ENCODE measurements at places on chromosomes 6 and 20.

DNA sequence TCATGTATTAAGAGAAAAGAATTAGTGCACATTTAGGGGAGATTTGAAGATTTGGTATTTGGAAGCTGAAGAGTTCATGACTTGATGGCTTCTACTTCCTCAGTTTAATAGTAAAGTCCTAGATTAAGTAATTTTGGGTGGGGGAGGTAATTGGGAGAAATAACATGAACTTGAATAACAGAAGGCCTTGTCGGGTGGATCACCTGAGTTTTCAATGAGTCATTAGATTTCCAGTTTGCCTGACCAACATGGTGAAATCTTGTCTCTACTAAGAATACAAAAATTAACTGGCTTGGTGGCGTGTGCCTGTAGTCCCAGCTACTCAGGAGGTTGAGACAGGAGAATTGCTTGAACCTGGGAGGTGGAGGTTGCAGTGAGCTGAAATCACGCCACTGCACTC, 181.0 kb downstream of the GJA1 start:
- DNase-seq: no peak

DNA sequence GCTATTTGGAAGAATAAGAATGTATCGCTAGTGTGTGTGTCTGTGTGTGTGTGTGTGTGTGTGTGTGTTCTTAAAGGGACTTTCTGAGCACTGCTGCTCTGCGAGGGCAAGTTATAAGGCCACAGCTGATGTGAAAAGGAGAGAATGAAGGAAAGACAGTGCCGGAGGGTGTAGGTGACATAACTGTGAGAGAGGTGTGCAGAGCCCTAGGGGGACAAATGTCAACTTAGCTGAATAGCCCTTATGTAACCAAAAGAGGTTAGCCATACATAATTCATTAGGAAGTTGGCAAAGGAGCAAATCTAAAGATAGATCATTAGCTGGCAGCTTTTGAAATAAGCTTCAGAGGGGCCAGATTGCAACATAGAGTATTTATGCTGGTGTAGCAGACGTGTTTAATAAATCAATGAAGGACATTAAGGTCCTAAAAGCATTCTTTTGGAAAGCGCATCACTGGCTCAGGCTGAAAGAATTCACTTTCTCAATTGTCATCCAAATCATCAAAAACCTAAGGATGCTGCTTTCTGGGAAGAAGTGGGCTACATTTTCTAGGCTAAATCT, 81.0 kb downstream of the NDUFAF5 start:
- DNase-seq: no peak

DNA sequence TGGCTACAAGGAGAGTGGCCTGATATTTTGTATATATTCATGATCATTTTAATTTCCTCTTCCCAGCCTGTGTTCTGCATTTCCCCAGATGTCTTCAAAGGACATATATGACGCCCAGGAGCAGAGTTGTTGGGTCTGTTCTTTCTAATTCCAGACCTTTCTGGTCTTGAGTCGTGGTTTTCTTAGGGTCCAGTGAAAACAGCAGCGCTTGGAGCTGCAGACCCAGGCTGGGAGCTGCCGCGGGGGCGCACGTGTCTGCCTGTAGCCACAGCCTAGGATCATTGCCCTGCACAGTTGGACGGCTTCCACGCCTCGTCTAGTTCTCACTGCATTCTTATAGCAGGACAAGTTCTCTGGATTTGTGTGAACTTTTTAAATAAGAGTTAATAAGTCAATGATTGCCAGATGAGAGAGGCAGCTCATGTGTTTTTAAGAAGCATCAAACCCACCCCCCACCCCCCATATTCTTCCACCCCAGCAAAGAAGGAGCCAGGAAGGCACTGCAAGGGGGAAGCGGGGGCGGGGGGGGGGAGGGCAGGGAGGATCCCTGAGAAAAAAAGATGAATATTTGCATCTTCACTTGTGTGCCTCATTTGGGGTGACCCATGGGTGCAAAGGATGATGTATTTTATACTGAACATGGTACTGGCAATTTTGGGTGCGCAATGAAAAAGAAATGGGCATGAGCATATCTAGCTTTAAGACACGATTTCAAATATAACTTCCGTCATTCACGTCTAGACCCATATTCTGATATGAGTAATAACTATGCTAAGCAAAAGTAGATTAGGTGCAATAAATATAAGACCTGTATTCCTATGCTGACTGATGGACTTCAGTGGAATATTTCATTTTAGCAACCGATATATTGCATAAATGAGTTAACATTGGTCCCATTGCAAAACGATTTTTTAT, 160.0 kb downstream of the TBXT start:
- peak; percentile 79 for DNase-seq

DNA sequence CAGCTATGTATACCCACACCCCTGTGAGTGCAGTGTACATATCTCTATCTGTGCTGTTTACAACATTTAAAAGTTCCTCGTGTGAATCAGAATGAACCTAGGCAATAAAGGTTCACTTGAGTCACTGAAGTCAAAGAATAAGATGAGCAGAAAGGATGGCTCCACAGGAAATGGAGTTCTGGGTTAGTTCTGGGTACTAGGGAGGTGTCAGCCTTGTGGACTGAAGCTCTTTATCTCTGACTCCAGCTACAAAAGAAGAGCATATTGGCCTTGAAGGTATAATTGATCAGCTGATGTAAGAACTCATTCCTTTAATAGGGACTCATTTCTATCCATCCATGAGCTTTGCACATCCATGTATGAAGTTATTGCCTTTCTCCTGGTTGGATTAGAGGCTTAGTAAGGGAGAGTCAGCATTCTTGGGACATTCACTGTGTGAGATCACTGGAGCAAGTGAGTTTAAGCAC, 73.9 kb upstream of the BACH2 start:
- no peak for DNase-seq

- peak; percentile 45 for DNase-seq
These were observed 1.4 kb downstream of the BMP6 start for GRCh38 chr6:7727086-7727945.

DNA sequence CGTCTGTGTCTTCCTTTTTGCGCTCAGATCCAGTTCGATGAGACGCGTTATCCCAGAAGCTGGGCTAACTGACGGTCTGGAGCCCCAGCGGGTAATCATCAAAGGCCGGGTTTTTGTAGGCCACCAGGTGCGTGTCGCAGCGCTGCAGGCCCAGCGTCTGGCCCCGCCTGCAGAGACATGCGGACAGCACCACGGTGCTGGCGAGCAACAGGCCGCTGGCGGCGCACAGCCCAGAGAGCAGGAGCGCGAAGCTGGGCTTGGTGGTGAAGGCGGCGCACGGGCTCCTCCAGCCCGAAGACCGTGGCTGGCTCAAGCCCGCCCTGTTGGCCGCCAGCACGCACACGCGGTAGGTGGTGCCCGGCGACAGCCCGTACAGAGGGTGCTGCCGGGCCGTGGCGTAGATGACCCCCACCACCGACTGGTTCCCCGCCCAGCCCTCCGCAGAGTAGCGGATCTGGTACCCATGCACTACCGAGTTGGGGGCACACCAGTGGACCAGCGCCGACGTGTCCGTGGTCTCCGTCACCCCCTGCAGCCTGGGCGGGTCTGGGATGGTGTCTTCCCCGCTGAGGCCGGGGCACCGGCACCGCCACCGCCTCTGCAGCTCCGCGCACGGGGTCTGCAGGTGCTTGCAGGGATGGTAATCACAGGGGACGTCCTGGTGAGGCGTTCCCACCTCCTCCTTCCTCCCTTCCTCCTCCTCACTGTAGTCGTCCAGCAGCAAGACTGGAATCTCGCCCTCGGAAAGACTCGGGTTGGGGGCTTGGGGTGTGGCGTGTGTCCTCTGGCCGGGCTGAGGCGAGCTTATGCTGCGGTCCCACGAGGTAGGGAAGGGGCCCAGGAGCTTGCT, 12.7 kb downstream of the LRRN4 start:
- DNase-seq: no peak

GRCh38 chr6:38146021-38146733, 326.6 kb downstream of the ZFAND3 start:
- DNase-seq: no peak

GRCh38 chr6:169766232-169766631, 14.8 kb downstream of the ERMARD start:
- no peak for DNase-seq

DNA sequence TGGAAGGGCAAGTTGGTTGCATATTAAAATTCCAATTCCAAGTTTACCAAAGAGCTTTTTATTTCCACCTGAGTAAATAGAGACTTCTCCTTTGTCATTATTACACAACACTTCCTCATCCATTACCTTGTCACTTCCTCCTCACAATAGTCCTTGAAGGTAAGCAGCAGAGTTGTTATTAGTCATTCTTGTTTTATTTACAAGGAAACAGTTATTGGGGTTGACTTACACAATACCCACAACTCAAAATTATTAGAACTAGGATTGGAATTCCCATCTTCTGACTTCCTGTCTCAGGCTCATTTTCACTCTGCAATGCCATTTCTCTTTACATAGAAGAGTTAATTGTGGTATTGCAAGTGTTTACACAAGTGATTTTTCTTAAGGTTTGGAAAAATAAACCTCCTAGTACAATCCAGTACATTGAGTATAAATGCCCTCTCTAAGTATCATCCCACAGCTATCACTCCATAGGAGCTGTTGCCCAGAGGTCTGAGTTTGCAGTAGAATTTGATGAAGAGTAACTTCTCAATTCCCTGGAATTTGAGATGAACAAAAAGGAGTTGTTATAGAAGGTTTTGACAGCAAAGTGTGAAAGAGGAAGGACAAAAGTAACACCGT, 28.9 kb upstream of the MTRF1L start:
- DNase-seq: no peak

DNA sequence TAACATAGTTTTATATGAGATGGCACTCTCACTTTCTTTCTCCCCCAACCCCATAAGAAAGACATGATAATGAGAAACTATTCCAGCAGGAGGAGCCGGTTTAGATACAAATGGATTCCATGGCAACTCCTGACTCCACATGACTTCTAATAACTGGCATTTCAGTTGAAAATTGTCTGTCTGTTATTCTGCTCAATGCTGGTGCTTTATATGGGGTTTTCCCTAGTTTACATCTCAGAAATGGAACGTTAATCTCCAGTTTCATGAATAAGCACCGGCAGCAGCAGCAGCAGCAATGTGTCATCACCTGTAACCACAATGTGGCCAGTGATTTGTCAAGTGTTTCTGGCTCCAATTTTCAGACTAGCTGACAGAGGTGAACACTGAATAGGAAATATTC, 8.0 kb upstream of the SIM1 start:
- DNase-seq: no peak

- no peak for DNase-seq
These were observed 705.7 kb upstream of the SLC35B3 start for GRCh38 chr6:9140951-9141460.

- DNase-seq: no peak
These were observed 13.3 kb downstream of the MAFB start for GRCh38 chr20:40675599-40676221.

- peak; percentile 32 for DNase-seq
These were observed 339.6 kb downstream of the ARHGAP18 start for GRCh38 chr6:129370268-129370916.

DNA sequence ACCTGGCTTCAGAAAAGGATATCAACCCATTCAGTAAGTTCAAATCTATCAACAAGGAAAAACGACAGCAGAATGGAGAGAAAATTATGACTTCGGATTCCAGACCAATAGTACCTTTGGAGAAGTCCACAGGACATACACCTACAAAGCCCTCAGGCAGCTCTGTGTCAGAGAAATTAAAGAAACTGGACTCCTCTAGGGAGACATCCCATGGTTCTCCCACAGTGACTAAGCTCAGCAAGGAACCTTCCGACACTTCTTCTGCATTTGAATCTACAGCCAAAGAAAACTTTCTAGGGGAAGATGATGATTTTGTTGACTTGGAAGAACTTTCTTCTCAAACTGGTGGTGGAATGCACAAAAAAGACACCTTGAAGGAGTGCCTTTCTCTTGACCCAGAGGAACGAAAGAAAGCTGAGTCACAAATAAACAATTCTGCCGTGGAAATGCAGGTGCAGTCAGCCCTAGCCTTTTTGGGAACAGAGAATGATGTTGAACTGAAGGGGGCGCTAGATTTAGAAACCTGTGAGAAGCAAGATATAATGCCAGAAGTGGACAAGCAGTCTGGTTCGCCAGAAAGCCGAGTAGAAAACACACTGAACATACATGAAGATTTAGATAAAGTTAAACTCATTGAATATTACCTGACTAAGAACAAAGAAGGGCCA, 67.4 kb upstream of the HINT3 start:
- no peak for DNase-seq

DNA sequence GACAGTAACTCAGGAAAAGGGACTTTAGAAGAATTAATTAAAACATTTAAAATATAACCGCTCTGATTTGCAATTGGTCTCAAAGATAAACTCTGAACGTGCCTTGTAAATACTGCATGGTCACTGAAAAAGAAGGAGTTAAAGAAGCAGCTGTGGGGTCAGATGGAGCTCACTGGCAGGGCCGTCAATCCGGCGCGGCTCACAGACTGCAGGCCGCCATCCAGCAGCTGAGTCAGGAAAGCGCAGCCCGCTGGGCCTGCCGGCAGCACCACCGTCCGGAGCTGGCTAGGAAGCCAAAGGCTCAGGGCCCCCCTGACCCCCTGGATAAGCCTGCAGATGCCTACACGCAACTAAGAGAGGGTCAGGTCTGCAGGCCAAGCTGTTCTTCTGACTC, 54.2 kb upstream of the FRMD1 start:
- peak; percentile 55 for DNase-seq

GRCh38 chr6:81758221-81758620, 5.7 kb upstream of the TENT5A start:
- DNase-seq: no peak

- DNase-seq: no peak
These were observed 175.6 kb downstream of the TRIM27 start for GRCh38 chr6:28748192-28748591.

DNA sequence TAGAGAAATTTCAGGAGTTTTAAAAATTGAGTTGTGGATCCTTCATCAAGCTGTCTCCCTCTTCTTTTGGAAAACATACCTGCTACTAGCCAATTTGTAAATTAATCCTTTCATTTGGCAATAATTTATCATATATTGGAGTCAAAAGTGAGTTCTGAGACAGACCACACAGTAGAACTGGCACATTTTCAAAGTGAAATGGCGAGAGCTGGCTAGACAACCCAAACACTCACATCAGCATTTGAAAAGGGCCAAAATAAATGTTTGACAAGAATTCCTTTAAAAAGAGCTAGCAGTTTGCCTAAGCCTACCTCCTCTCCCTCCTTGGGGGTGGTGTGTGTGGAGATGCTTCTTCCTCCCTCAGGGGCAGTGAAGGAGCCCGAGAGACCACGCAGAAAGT, 47.9 kb upstream of the KCNK16 start:
- DNase-seq: no peak

- DNase-seq: no peak
These were observed 18.9 kb downstream of the OR2W1 start for GRCh38 chr6:29025927-29026585.

DNA sequence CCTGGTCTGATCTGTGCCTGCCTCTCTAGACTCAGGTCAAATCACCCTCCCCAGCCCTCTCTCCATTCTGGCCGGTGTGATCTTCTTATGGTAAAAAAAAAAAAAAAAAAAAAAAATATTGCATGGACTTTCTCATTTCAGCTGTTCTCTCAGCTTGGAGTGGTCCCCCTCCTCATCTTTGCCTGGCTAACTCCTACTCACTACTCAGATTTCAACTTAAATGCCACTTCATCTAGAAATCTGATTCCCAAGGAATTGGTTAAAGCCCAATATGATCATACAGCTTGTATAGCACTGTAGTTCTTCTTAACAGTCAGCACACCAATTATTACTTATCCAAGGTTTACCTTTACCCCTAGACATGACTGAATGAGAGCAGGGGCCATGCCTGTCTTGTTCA, 105.9 kb upstream of the CARMIL1 start:
- DNase-seq: no peak

GRCh38 chr6:127173156-127173940, 54.9 kb downstream of the RSPO3 start:
- DNase-seq: no peak

GRCh38 chr20:9496155-9496554, 18.2 kb upstream of the LAMP5 start:
- DNase-seq: no peak
